ENCODE measurements at places on chromosomes 6 and 20.

- DNase-seq: no peak
These were observed 29.2 kb downstream of the AFDN start for GRCh38 chr6:167855825-167856425.

GRCh38 chr6:12422848-12423247 is 132.7 kb downstream of the EDN1 start:
- DNase-seq: no peak

DNA sequence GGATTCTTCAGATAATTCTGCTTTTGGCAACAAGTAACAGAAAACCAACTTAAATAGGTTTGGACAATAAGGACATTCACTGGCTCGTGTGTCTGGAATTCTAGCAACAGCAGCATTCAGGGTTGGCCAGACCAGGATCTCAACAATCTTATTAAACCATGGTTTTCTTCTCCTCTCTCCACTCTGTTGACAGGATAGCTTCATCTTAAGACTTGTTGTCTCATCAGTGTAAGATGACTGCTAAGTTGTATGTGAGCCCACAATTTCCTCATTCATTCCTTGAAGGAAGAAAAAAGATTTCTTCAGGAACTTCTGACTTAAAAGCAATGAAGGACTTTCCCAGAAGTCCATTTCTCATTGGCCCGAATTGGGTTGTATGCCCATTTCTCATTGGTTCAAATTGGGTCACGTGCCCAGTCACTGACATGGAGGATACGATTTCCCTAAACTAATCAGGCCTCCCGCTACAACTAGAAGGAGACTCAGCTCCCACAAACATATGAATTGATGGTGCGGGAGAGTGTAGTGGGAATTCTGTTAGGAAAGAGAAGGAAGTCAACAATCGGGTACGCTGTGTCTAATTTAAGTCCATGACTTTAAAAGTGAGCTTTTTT is 83.7 kb downstream of the SLC22A3 start:
- no peak for DNase-seq

DNA sequence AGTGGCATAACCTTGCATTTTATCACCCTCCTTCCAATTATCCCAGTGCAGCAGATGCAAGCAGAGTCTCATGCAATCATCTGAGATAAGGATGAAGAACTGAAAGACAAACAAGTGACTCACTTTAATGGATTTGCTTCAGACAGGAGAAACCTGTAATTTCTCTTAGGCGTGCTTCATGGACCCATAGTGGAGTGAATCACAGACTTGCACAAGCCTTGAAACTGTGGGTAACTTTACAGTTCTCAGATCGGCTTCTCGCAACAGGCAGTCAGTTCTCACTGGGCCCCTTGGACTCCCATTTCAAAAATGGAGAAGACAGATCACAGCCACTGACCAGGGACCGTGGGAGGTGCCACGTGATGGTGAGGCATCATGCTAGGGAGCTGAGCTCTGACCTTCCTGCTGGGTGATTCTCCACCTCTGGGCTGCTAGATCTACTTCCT is at the start of gene ADGRF4:
Gene ADGRF4 (plus strand): TSS at position 239 of the 446 bp plus-strand sequence. CDS start 8,666 bp downstream, outside the sequence.
- no peak for DNase-seq

DNA sequence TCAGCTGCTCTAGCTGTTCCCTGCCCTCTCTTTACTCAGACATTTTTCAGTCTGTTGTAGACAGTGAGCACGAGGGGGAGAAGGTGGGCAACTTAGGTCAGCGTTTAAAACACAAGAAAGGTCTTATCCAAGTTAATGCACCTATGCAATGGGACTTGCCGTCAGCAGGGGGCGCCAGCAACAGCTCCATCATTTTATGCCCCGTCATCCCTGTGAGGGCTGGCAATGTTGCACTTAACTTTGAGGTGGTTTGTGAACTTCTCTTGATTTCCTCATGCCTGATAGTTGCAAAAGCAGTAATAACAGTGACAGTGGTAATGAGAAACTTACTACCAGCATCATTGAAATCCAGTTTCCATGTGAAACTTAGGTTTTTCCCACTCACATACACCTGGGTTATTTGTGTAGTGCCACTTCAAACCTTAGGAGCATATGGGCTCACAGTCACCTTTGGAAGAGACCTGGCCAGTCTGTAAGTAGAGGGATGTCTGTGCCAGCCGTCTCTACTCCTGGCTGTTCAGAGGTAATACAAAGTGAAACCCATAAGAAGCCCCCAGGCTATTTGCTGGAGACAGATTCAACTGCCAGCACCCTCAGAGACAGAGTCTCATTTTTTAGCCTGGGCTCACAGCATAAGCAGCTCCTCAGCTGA is 44.9 kb upstream of the ID1 start:
- DNase-seq: peak; percentile 62

DNA sequence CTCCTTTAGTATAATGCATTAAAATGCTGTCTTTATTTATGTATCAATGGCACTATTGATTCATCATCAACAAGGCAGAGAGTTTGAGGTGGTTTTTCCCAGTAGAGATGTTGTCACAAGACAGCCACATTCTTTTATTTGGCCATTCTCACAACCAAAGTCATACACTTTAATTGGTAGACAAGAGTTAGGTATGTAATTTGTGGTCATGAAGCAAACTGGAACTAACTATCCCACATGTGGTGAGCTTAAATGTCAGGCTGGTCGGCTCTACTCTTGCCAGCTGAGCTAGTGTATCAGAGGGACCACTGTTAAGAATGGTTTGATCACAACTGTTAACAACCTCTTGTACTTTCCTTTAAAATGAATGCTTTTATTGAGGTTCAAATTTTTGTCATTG is 714.6 kb downstream of the CD109 start:
- DNase-seq: no peak

DNA sequence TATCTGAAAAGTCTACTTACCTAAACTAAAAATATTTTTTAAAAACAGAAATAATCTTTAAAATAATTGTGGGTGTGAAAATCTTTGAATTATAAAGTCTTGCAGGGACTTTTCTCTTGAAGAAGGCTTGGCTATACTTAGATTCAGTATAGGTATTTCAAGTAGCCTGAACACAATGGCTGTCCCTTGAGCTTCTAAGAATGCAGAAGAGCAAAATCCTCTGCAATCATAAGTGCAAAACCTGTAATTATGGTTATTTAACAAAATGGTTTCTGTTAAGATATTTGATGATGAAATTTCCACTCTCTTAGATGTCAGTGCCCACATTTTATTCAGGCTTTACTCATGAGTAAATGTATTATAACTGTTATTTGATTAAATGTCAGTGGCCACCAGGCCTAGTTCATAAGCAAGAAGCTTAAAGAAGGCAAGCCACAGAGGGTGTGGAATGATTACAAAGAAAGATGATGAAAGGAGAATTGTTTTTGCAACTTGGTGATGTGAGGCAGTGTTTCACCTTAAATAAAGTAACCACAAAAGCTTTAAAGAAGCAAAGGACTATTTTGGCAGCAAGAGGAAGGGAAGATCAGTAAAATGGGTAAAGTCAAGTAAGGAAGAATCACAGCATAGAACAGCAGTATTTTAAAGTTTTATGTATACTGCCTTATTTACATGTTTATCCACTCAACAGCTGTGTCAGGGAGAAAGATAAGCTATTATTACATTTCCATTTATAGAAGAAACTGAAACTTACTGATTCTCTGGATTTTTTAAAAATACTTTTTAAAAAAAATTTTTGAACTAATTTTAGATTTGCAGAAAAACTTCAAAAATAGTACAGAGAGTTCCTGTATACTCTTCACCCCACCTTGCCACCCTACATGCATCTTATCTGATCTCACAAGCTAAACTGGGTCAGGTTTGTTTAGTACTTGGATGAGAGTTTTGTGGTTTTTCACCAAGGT is 351.2 kb upstream of the RUNX2 start:
- peak; percentile 57 for DNase-seq

DNA sequence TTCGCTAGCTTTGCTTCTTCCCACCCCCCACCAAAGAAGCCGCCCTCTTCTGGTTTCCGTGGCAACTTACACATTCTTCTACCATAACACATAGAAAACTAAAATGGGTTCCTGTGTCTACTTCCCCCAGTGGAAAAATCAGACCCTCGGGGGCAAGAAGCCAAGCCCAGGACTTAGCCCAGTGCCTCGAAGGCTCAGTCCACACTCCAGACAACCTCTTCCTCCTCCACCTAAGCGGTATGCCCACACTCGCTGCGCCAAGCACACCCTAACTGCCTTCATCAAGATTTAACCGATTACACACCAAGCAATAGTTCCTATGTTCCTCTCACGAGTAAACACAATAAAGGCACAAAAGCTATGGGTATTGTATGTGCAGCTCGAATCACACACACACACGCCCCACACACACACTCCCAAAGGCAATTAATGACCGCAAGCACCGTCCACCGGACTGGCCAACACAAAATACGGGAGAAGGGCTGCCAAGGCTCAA is 537 bp downstream of the PPIL4 start:
- DNase-seq: peak; percentile 83

DNA sequence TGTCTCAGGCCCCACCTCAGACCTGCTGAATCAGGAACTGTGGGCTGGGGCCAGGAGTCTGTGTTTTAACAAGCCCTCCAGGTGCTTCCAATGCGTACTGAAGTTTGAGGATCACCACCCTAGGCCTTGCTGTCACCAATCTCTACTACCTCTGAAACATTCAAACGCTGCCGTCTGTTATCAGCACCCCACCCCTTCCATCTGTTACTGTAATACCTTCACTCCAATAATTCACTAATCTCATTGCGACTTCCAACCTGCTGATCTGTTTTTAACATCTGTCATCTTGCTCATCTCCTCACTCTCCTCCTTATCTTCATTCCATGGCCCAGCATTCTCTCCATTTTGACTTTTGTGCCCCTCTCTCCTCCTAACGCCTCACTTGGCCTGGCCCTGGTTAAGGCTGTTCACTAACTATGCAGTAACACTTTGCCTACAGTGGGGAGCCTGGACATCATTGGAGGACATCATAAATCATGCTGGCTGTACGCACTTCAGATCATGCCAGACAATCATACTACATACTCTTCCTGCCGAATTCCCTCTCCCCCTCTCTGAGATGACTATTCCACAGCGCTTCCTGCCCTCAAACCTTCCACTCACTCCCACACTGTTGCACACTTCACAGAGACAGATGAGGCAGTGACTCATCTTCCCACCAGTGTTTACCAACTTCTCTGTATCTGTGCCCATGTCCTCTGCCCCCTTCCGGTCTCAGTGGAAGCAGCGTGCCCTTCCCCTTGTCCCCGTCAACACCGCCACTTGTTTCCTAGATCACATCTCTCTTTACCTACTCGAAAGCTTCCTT is 3.0 kb upstream of the GUCA1B start:
- DNase-seq: no peak

GRCh38 chr6:41657131-41658094 is 19.1 kb downstream of the MDFI start:
- DNase-seq: no peak

DNA sequence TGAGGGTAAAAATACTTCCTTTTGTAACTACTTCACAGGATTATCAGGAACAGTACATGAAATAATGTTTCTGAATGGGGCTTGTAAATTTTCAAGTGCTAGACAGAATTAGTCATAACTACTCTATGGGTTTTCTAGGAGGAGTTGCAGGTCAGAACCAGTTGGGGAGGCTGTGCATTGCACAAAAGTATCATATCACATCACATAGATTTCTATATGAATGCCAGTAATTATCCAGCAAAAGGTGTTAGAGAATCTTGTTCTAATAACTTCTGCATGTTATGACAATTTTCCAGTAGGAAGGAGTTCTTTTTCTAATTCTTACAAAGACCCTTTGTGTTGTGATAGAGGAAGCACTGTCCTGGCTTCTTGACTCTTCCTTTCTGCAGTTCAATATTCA is 551.6 kb downstream of the COL12A1 start:
- no peak for DNase-seq

DNA sequence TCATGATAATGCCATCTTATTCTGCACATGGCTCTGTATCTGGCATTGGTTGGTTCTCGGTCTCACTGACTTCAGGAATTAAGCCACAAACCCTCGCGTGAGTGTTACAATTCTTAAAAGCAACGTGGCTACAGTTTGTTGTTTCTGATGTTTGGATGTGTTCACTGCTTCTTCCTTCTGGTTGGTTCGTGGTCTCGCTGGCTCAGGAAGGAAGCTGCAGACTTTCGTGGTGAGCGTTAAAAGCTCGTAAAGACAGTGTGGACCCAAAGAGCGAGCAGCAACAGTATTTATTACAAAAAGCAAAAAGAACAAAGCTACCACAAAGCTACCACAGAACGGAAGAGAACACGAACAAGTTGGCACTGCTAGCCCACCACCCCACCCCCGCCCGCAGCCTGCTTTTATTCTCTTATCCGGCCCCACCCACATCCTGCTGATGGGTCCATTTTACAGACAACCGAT is 51.1 kb downstream of the MYLIP start:
- DNase-seq: peak; percentile 88

GRCh38 chr20:47656318-47656717 is 129.0 kb downstream of the SULF2 start:
- DNase-seq: no peak

GRCh38 chr6:188821-189655 is 103.2 kb upstream of the DUSP22 start:
- DNase-seq: peak; percentile 61
